ENCODE measurements at places on chromosomes 1 and 21.

GRCh38 chr1:24198766-24199165 lies 11.7 kb upstream of the IFNLR1 start:
- DNase-seq, result no peak

DNA sequence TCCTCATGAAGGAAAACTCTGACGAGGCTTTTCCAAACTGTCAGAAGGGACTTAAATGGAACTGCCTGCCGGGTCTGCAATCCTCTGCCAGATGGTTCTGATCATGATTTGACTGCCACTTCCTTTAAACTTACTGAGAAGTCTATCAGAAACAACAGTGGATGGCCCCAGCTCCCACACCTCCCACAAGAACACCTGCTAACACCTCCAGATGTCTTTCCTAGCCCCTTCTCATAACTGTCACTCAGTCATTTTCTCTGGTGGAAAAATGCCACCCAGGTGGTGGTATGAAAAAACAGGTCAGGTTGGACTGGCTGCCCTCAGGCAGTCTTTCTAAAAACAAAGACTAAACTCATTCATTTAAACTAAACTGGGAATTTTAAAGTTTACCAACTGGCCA lies 66.7 kb upstream of the ABCD3 start:
- DNase-seq, result no peak

GRCh38 chr1:59986516-59987310 lies 60.1 kb upstream of the CYP2J2 start:
- no peak for DNase-seq

DNA sequence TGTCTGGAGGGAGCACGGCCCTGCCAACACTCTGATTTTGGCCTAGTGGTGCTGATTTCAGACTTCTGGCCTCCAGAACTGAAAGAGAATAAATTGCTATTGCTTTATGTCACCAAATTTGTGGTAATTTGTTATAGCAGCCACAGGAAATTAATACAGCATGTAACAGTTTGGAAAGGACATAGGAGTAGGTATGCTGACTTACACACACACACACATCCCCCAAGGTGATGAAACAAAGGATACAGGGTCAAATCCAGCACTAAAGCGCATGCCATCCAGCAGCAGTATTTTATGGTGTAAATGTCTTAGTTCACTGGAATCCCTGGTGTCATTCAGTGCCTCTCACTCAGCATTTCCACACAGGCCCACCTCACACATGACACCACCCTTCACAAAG lies 72.2 kb upstream of the MAN1A2 start:
- DNase-seq, result no peak

DNA sequence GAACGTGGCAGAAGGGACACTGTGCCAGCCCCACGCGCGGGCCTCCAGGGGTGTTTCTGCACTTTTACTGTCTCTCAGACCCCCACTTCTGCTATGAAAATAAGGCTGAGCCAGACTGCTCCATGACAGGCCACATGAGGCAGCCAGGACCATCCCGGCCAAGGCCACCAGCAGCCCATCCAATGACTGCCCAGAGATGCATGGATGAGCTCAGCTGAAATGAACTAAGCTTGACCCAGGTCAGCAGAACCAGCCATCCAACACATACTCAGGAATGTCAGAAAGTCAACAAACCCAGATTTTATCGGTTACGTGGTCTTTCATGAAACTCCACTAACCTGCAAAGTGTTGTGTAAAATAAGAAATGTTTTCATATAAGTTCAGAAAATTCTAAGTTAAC lies 51.2 kb downstream of the CCDC185 start:
- no peak for DNase-seq

DNA sequence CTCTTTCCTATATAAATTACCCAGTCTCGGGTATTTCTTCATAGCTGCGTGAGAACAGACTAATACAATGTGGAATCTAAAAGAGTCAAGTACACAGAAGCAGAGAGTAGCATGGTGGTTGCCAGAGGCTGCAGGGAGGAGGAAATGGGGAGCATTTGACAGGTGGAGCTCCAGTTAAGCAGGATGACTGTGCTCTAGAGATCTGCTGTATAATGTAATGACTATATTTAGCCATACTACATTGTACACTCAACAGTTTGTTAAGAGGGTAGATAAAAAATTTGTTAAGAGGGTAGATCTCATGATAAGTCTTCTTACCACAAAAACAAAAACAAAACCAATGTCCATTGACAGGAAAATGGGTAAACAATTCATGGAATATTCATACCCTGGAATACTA lies 82.1 kb downstream of the MT1HL1 start:
- DNase-seq, result no peak

- DNase-seq, result no peak
These were observed 402.4 kb downstream of the USH2A start for GRCh38 chr1:216020743-216021345.

DNA sequence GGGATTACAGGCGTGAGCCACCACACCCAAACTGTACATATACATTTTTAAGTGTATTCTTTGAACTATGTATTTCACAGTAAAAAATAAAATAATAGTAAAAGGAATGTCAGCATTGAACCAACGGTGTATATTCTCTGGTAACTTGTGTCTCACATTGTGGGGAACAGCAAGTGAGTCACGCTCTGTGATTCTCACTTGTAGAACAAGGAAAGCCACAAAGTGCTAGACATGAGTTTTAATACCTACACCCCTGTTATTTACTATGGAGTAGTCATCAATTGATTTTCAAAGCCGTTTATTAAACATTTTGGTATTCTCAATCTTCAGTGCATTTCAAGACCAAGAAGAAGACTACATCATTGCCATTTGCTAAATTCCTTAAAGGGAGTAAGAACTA lies 197.2 kb downstream of the GPATCH2 start:
- no peak for DNase-seq
